ENCODE measurements at places on chromosomes 4 and X. TPM values are rescaled to one million over a fixed set of nuclear protein-coding genes. Genes with fewer than 3 reads are reported as not detected.

Gene COX7B2
- not detected for polyA plus RNA-seq

Gene CXCL8
- polyA plus RNA-seq = 0.93 TPM

Gene FATE1
- polyA plus RNA-seq = 0.40 TPM

Gene FHIP1A
- polyA plus RNA-seq = 5.3 TPM

Gene NLGN3
- 4.4 TPM for polyA plus RNA-seq

Gene MAGEB6
- polyA plus RNA-seq = not detected

Gene GAGE12J
- polyA plus RNA-seq = not detected

Gene CSAG2
- not detected for polyA plus RNA-seq

Gene LRCH2
- polyA plus RNA-seq = 12.7 TPM

Gene UGT2B10
- 0.33 TPM for polyA plus RNA-seq

Gene ALAS2
- 17.4 TPM for polyA plus RNA-seq

Gene ADH1B
- 27.2 TPM for polyA plus RNA-seq

Gene ACSL1
- 58.0 TPM for polyA plus RNA-seq

Gene TEC
- 4.9 TPM for polyA plus RNA-seq

Gene AREG
- 0.12 TPM for polyA plus RNA-seq

Gene SPANXB1
- not detected for polyA plus RNA-seq

Gene RBM47
- polyA plus RNA-seq = 83.1 TPM

Gene FIP1L1
- polyA plus RNA-seq = 117 TPM

Gene ERAS
- 0.12 TPM for polyA plus RNA-seq

Gene RASL11B
- 39.6 TPM for polyA plus RNA-seq

Gene DCAF4L1
- polyA plus RNA-seq = 0.12 TPM

Gene ALB
- 19.2 TPM for polyA plus RNA-seq

Gene CABS1
- polyA plus RNA-seq = not detected

Gene MCF2
- polyA plus RNA-seq = 1.5 TPM

Gene RTL3
- not detected for polyA plus RNA-seq

Gene ZXDB
- polyA plus RNA-seq = 11.2 TPM

Gene NHSL2
- polyA plus RNA-seq = 8.5 TPM

Gene TMPRSS11B
- polyA plus RNA-seq = not detected

Gene SYN1
- 6.5 TPM for polyA plus RNA-seq

Gene PLS3
- polyA plus RNA-seq = 310 TPM

Gene RHOXF2
- polyA plus RNA-seq = 0.13 TPM

Gene EDNRA
- 97.8 TPM for polyA plus RNA-seq

Gene USP17L15
- not detected for polyA plus RNA-seq

Gene IGBP1
- 115 TPM for polyA plus RNA-seq

Gene UGT2A1
- 0.40 TPM for polyA plus RNA-seq

Gene NRK
- polyA plus RNA-seq = 16.8 TPM

Gene STAP1
- polyA plus RNA-seq = 0.23 TPM

Gene TRPC3
- polyA plus RNA-seq = 1.2 TPM

Gene SPANXC
- not detected for polyA plus RNA-seq

Gene CNOT6L
- 39.0 TPM for polyA plus RNA-seq

Gene HSFX4
- polyA plus RNA-seq = not detected

Gene RHOXF1
- not detected for polyA plus RNA-seq

Gene AFAP1
- polyA plus RNA-seq = 18.2 TPM

Gene DUSP21
- polyA plus RNA-seq = not detected

Gene GRPR
- 0.21 TPM for polyA plus RNA-seq

Gene FRAS1
- 77.4 TPM for polyA plus RNA-seq

Gene MAGEA9B
- not detected for polyA plus RNA-seq

Gene JAKMIP1
- 0.12 TPM for polyA plus RNA-seq

Gene SLC49A3
- polyA plus RNA-seq = 2.5 TPM

Gene PLP2
- 40.3 TPM for polyA plus RNA-seq

All from right renal cortex interstitium (tissue), 3 donors.